Stimulated activated CD8-positive, alpha-beta memory T cell treated with anti-CD3 and anti-CD28 coated beads, Interleukin-4, amount 100 ng/mL, for 1 hour (primary cell): ENCODE measurements at places on chromosomes 11 and 22.

GRCh38 chr22:23269441-23270211 is 89.3 kb downstream of the BCR start:
- DNase-seq = no peak

GRCh38 chr11:82855616-82856015 is 44.6 kb downstream of the PRCP start:
- DNase-seq = no peak

GRCh38 chr11:59173964-59174663 is 2.2 kb downstream of the DTX4 start:
- no peak for DNase-seq

- DNase-seq = no peak
Observed at GRCh38 chr22:42966497-42966896, 48.5 kb downstream of the PACSIN2 start.

DNA sequence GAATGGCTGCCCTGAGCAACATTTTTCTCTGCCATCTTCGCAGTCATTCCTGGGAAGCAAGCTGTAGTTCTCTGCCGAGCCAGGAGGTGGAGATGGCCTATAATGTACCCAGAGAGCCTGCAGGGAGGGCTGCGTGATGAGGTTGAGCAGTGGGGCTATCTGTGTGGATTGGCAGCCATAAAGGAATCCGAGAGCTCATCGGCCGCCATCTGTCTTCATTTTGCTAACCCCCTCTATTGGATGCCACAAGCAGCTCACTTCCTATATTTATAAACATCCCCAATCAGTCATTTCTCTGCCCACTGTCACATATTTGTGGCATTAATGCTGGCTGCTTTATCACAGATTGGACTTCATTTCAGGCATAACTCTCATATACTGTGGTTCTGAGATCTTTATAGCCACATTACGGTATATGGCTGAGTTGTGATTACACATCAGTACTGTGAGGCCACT is 209.5 kb downstream of the NTM start:
- no peak for DNase-seq

DNA sequence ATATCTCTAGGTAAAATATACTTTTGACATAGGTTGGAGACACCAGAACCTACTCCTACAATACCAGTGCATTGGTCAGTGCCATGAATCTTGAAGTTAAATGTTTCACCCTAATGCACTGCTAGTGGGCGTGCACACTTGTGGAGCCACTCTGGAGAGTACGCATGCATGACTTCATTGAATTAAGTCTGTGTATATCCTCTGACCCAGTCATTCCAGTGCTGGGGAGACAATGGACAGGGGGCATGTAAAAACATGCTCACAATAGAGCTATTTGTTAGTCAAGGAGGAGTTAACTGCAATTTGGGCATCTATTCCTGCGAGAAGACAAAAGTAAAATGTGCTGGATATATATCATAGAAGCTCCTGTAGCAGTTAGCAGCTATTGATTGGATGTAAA is 335.4 kb upstream of the NCAM1 start:
- no peak for DNase-seq

DNA sequence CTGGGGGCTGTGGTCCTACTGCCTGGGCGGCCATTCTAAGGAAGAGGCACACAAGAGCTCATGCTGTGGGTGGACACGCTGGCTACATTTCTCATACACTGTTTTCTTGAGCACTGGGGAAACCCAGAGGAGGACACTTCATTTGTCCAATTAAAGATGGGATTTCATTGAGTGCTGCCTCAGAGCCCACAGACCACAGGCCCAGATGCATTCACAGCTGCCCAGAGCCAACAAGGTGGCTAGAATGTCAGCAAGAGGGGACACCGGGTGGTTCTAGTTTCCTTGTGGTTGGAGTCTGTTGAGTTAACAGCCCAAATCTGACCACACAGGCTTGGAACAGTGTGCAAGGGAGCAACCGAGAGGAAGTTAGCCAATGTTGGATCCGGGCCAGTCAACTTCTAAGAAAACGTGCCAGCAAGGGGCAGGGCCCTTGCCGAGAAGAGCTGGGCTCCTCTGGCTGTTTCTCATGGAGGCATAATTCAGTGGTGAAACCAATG is 35.0 kb upstream of the SORL1 start:
- peak; percentile 20 for DNase-seq

DNA sequence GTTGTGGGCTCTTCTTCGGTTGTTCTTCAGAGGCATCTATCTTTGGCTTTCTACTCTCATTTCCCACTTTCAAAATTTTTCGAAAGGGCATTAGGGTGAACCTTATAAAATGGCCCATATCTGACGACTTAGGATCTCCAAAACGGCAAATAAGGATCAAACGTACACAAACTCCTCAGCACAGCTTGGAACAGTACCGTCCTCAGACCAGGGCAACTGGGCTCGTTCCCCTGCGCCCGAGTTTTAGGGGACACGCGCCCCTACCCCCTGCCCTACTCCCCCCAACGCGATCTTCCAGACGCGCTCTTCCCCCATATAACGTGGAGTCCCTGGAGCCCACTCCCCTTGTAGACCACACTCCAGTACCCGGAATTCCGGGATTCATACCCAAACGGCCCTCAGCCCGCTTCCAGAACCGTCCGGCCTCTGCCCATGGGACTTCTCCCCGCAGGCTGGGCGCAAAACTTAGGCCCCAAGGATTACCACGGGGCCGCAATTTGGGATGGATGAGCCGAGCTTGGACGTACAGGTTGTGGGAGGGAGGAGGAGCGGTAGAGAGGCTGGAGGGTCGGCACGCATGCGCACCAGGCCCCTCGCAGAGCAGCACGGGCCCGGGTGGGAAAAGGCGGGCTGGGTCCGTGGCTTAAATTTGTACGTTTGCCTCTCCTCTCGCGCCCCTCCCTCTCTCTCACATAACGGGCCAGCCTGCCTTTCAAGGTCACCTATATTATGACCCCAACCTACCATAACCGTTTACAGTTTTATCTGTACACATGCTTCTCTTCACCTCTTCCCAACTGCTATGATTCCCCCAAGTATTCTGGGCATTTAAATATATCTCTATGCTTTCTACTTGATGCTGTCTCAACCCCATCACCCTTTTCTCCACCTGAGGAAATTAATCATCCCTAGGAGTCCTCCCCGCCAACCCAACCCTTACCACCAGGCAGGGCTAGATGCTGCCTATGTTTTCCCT is 3.4 kb downstream of the CCDC89 start:
- peak; percentile 36 for DNase-seq

- DNase-seq = no peak
Observed at GRCh38 chr22:35587447-35587870, 29.7 kb downstream of the MB start.

- no peak for DNase-seq
Observed at GRCh38 chr22:27142286-27142685, 484.9 kb downstream of the MIAT start.

- DNase-seq = no peak
Observed at GRCh38 chr11:59765068-59765735, 10.0 kb downstream of the STX3 start.

DNA sequence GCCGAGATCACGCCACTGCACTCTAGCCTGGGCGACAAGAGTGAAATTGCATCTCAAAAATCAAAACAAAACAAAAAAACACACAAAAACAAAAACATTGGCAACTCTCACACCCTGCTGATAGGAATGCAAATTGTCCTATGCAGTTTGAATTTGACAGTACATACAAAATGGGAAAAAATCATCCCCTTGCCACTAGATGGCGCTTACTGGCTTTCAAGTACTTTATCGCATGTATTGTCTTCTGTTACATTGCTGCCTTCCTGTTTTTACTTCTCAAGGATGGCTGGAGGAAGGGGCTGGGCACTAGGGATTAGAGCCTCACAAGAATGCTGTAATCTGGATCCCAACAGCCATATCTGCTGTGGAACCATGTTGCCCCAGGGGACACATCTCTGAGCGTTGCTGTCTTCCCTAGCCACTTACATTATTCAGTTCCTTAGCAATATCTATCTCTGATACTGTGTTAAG is 59.4 kb upstream of the A4GALT start:
- no peak for DNase-seq

DNA sequence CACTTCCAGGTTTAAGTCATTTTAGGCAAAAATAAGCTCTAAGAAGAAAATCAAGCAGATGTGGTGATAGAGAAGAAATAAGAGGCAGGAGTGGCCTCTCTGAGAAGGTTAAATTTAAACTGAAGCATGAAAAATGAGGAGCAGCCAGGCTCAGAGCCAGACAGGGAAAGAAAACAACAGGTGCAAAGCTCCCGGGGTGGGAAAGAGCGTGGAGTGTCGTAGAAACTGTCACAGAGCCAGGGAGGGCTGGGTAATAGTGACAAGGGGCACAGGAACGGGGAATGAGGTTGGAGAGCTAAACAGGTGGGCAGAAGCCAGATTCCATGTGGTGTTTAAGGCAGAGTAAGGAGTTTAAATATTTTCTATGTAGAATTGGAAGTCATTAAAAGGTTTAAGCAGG is 132.1 kb upstream of the BLID start:
- no peak for DNase-seq

DNA sequence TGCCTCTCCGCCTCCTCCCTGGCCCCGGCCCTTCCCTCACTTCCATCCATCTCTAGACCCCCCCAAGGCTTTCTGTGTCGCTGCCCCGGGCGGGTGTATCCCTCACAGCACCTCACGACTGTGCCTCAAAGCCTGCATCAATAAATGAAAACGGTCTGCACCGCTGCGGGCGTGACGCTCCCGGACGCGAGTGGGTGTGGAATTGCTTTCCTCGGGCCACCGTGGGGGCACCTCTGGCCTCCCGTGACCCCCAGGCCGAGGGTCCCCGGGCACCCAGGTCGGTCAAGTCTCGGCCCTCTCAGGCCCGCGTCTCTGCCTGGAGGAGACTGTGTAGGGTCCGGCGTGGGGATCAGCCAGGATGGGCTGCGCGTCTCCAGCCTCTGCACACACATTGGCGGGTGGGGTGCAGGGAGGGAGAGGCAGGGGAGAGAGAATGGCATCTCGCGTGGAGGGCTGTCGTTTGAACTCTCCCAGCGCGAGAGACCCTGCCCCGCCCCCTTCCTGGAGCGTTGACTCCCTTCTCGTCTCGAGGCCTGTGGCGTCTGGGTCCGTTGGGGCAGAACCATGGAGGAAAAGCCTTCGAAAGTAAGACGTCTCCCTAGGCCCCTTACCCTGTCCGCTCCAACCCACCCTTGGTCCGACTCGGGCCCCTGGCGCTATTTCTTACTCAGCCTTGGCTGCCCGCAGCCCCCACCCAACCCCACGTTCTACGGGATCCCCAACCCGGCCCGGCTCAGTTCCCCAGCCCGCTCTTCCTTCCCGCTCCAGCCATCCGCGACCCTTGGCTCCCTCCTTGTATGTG is at the start of gene CATSPERZ:
CATSPERZ (plus strand) TSS at position 512 of the 802 bp plus-strand sequence; CDS start at position 565, 53 bp downstream.
- no peak for DNase-seq

DNA sequence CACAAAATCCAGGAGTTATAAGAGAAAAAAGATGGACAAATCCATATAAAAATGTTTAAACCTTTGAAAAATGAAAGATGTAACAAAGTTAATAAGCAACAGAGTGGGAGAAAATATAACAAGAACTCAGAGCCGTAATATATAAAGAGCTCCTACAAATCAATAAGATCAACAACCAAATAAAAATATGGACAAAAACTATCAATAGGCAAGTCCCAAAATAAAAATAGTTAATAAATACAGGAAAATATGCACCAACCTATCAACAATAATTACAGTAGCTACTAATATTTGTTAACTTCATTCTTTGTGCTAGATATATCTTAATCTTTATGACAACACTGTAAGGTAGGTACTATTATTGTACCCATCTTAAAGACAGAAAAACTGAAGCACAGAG is 2.8 kb downstream of the CARD10 start:
- no peak for DNase-seq

DNA sequence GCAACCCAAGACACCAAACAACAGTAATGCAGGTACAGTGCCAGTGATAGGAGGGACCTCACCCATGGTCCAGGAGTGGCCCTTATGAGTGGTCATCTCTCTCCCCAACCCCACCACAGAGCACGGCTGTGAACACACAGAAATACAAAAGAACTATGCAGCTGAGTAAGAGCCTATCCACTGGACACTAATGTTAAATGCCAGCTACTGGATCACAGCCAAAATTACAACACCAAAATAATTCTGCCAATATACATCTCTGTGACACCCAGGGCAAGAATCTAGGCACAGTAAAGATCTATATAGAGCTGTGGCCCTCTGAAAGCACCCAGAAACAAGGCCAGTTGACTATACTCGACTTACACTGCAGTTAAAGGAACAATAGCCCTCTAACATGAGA is 22.8 kb upstream of the GPR83 start:
- DNase-seq = no peak

- no peak for DNase-seq
Observed at GRCh38 chr11:124758355-124759265, 3.5 kb downstream of the ESAM start.

DNA sequence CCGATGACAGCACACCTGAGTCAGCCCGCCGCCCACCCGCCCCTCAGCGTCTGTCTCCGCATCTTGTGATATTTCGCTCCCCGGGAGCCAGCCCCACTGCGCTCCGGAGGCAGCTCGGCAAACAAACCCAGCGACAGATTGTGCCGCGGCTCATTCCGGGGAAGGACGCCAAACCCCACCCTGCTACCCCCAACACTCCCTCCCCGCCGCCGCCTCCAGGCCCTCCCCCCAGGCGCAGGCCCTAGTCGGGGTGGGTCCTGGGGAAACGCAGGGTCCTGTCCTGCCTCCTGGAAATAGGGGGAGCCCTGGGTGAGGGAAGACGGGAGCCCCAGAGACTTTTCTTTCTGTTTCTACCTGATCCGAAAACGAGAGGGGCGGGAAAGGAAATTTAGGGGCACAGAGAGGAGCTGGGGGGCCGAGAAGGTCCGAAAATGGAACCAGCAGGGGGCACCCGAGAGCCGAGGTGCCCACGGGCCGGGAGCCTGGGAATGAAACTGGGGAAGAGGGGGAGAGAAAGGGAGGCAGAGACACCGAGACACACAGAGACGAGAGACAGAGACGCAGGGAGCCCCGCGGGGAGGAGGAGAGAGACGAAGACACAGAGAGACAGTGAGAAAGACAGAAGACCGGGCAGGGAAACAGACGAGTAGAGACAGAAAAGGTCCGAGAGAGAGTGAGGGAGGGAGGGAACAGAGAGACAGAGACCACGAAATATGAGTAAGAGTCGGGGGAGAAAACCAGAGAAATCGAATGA is 1.7 kb upstream of the RTN4RL2 start:
- DNase-seq = no peak

GRCh38 chr22:17570851-17571631 is 7.7 kb downstream of the SLC25A18 start:
- no peak for DNase-seq

- DNase-seq = no peak
Observed at GRCh38 chr22:27046603-27047002, 389.2 kb downstream of the MIAT start.
